ENCODE measurements at places on chromosomes 7 and 10.

GRCh38 chr10:69614130-69614529, 15.9 kb upstream of the FAM241B start:
- DNase-seq = no peak

DNA sequence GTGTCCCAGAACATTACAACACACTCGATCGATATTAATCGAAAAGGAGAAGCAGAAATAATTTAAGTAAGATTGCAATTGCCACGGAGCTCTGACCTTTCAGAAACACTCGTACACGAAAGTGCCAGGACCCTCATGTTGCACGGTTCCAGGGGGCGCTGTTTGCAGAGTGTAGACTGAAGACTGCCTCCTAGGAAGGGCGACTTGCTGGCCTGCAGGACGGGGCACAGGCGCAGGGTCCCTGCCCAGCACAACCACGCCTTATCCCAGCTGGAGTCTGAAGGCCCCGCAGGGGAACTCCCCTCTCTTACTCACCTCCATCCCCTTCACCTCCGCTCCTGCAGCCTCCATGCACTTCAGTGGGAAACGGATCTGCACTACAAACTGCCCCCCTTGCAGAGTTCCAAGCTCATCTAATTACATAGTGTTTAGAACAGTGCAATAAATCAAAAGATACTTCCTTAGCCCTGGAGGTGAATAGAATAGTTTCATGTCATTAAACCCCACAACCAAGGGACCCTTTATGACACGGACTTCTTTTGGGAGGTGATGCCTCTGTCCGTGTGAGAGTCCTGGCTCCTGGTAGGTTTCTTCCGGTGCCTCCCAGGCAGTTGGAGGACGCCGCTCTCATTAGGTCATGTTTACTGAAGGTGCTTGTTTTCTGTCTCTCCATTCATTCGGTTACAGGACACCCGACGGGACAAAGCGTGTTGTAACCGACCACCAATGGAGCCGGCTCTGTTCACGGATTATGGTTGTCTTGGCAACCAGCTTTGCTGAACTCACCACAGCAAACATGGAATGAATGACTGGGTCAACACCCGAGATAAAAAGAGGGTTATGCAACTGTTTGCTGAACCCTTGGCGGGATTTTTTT, 262.2 kb downstream of the BAMBI start:
- no peak for DNase-seq

DNA sequence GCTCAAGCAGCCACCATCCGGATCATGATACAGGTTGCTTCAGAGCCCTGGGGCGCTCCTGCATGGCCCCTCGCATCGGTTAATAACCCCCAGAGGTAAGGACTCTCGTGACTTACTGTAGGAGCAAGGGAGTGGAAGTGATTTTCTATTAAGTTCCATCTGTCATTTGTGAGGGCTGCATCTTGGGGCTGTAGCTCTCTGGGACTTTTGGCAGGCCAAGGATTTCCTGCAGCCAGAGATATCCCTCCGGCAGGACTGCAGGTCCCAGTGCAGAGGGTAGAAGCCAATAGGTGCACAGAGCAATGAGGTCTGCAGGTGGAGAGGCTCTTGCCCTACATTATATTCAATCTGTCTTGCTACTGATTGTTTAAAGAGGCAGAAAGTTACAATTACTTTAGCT, 356.8 kb upstream of the ADARB2 start:
- no peak for DNase-seq

- no peak for DNase-seq
These were observed 490.0 kb upstream of the LRRN3 start for GRCh38 chr7:110600956-110601355.

DNA sequence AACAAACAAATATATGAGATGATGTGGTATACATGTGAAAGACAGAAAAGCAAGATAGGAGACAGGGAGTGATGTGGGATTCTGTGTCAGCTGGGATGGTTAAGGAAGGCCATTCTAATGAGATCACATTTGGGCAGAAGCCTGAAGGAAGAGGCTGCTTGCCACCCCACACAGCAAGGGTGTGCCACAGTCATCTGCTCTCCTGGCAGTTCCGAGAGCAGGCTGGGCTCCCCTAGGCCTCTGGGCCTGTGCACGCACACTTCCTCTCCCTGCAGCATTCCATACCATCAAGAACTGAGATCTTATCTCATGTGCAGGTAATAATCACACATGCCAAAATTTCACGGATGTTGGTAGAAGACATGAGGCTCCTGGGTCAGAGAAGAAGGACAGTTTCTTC, 43.1 kb downstream of the SYPL1 start:
- no peak for DNase-seq
